ENCODE measurements at places on chromosomes 3 and 15. TPM values are rescaled to one million over a fixed set of nuclear protein-coding genes. Genes with fewer than 3 reads are reported as not detected.

JAGN1 gene
- polyA plus RNA-seq = 39.5 TPM

TEX55 gene
- not detected for polyA plus RNA-seq

INKA1 gene
- 4.2 TPM for polyA plus RNA-seq

DUOXA2 gene
- polyA plus RNA-seq = 0.95 TPM

FXR1 gene
- 74.0 TPM for polyA plus RNA-seq

TMEM87A gene
- 15.7 TPM for polyA plus RNA-seq

STAB1 gene
- polyA plus RNA-seq = 166 TPM

HIGD2B gene
- not detected for polyA plus RNA-seq

GP5 gene
- not detected for polyA plus RNA-seq

STRIT1 gene
- not detected for polyA plus RNA-seq

MNS1 gene
- polyA plus RNA-seq = 0.92 TPM

TMEM40 gene
- 0.76 TPM for polyA plus RNA-seq

LIPH gene
- polyA plus RNA-seq = 0.34 TPM

SLC7A14 gene
- polyA plus RNA-seq = 0.11 TPM

UCN2 gene
- not detected for polyA plus RNA-seq

GP9 gene
- polyA plus RNA-seq = not detected

CCDC39 gene
- 0.11 TPM for polyA plus RNA-seq

LOXL1 gene
- 4.2 TPM for polyA plus RNA-seq

GRM2 gene
- polyA plus RNA-seq = 0.14 TPM

PHLDB2 gene
- polyA plus RNA-seq = 7.9 TPM

KCNAB1 gene
- polyA plus RNA-seq = 6.7 TPM

Data from adipose tissue (tissue), 3 donors.